ENCODE measurements at places on chromosomes 13 and 19.

- no peak for DNase-seq
Measured at GRCh38 chr13:109010912-109011311, 381.5 kb downstream of the MYO16 start.

DNA sequence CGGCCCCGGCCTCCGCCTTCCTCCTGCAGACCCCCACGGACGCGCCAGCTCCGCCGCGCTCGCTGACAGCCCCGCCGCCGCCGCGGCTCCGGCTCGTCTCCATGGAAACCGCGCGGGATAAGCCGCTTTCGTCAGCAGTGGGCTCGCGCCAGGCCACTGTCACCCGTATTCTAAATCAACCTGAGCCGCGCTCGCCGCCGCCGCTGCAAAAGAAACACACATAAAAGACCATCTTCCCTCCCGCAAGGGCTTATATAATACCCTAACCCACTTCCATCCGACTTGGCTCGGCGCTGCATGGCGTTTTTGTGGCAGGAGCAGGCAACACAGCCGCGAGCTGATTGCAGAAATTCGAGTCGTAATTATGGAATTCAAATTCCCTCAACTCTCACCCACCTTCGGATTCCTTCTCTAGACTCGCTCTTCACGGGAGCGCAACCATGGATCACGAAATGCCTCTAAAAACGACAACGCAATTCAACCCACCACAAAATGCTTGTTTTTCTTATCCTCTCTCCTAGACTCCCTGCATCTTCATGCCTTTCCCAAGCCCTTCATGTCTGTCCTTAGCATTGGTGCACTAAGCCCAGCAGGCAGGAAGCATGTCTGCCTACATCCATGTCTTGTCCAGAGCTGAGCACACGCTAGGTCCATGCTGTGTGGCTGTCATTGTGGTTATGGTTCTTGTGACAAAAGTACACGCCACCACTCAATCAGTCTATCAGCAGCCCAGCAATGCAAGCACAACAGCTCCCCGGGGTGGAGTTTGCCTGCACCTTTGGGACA lies at the start of gene AMER2:
Gene AMER2, minus strand, starts transcription at position 772 of the 786 bp plus-strand sequence. Its CDS starts 669 bp downstream, at position 103.
- no peak for DNase-seq

DNA sequence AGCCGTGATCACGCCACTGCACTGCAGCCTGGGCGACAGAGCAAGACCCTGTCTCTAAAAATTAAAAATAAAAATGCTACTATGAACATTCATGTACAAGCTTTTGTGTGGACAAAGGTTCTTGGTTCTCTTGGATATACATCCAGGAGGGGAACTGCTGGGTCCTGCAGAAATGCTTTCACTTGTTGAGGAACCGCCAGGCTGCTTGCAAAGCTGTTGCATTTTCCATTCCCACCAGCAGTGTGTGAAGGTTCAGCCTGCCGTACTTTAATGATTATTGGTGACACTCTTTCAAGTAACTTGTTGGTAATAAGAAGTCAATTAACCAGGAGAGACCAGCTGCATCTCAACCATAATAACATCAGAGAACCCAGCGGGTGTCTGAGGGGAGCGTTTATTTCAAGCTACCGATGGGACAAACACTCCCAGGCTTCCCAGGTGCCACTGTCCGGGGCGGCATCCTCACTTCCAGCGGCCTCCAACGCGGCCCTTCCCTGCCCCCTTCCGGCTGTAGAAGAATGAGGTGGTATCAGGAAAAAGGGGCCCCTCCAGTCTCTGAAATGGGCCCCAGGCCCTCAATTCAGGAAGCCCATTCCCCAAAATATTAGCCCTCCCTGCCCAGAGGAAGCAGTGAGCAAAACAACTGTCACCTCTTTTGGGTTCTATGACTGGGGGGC lies 15.2 kb upstream of the PPP1R12C start:
- no peak for DNase-seq

DNA sequence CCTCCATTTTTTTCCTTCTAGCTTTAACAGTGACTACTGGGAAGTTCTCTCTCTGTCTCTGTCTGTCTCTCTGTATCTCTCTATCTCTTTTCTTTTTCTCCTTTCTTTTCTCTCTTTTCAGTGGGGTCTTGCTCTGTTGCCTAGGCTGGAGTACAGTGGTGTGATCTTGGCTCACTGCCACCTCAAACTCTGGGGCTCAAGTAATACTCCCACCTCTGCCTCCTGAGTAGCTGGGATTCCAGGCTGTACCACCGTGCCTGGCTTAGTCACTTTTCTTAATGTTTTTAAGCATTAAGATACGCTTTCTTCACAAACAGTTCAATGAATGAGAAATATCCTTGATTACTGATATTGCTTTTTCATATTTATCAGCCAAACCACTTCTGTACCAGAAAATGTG lies 13.1 kb downstream of the PCCA start:
- no peak for DNase-seq

GRCh38 chr19:7772752-7773291 lies 9.8 kb downstream of the CLEC4M start:
- DNase-seq, result no peak

- no peak for DNase-seq
Measured at GRCh38 chr13:66896933-66897332, 333.2 kb downstream of the PCDH9 start.

- no peak for DNase-seq
Measured at GRCh38 chr13:73522937-73523336, 464.1 kb downstream of the KLF5 start.

DNA sequence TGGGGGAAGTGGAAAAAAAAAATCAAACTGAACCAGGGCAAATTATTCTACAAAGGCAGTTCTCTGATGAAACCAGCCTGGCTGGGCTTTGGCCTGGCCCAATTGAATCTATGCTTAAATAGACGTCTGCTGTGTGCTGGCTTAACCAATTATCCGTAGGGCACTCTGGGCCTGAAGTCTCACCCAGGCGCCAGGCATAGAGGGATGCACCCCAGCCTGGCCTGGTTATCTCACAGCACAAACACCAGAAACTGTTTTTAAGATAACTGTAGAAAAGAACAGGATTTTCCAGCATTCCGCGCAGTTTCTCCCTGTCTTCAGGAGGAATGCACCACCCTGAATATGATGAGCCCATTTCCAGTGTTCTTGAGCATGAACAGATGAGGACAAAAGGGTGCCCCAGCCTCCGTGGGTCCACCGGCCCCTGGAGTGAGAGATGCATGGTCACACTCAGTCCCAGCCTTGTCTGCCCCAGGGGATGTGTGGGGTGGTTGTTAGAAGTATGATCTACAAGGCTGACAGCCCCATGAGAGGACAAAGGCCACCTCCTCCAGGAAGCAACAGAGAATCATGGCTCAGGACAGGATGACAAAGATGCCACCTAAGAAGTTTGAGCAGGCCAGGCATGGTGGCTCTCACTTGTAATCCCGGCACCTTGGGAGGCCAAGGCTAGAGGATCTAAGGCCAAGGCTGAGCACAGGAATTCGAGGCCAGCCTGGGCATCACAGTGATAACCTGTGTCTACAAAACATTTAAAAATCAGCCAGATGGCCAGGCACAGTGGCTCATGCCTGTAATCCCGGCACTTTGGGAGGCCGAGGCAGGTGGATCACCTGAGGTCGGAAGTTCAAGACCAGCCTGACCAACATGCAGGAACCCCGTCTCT lies 50.2 kb downstream of the PEPD start:
- DNase-seq, result no peak

DNA sequence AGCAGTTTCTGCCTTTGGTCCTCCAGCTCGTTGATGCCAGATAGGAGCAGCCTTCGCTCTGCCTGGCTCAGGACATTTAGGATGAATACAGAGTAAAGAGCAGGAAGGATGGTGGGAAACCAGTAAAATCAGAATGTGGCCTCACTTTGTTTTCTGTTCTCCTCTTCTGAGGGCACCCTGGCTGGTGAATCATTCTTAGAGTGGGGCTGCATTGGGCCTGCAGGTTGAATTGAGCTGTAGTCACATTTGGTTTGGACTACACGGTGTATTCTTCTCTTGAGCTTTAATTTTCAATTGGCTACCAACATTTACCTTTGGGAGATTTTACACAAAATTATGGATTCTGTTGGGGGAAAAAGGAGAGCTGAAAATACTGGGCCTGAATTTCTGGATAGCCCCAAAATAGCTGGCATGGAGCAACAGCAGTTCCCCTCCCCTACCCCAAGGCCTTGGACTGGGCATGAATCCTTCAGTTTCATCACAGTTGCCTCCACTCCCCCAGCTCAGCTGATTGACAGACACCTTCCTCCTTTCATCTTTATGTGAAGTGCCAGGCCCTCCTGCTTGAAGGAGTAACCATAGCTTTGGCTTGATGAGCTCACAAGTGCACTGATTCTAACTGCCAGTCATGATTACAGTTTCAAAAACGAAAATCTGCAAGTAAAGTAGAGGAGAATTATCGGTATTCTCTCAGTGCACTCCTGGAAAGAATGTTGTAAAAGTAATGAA lies 24.3 kb downstream of the ERCC5 start:
- DNase-seq, result no peak

DNA sequence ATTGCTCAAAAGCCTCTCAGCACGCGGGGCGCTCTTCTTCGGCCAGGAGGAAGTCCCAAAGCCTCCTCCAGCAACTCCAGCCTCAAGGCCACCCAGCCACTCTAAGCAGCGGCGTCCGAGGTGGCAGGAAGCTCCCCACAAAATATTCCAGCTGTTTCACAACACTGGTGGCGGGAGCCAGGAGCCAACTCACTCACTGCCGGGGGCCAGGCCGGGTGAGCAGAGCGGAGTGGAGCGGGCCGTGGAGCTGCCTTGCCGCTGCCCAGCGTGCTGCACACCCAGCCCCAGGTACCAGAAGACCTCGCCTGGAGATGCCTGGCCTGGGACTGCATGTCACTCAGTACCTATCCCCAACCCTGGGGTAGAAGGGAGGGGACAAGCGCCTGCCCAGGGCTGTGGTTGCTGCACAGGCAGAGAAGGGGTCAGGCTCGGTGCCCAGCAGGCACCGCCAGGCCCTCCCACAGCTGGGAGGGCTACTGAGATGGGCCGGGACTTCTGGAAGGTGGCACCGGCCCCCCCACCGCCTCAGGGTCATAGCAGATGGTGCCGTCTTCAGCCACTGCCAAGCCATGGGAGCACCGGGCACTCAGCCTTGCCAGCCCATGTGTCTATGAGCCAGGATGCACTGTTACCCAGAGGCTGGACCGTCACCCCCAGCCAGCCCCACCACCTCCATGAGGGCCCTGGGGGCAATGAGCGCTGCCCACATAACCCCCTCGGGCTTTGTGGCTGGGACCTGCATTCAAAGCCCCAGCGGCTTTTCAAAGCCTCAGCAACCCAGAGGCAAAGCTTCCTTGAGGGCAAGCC lies 59.2 kb downstream of the MLLT1 start:
- DNase-seq, result no peak

GRCh38 chr19:3873151-3873550 lies 4.3 kb upstream of the ZFR2 start:
- no peak for DNase-seq

GRCh38 chr13:63085851-63086250 lies 1670.2 kb upstream of the PCDH20 start:
- DNase-seq, result no peak

GRCh38 chr13:45548281-45548680 lies 67.3 kb downstream of the ERICH6B start:
- no peak for DNase-seq

DNA sequence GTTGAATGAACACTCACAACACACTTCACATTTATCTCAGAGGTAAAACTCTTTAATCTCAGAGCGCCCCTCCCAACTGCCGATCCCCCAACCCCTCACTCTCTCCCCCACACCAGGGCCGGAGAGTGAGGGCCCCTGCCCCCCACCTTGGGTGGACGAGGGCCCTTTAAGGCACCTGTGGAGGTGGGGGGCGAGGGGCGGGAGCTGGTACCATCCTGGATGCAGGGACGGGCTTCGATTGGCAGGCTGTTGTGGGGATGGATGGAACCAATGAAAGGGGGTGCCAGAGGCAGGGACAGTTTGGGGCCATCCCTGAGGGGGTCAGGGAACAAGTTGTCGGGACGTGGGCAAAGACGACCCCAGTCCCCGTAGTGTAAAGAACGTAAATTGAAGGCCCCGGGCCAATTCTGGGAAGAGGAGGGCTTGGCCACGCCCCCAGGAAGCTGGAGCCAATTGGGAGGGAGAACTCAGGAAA lies 1.7 kb upstream of the PNKP start:
- no peak for DNase-seq

DNA sequence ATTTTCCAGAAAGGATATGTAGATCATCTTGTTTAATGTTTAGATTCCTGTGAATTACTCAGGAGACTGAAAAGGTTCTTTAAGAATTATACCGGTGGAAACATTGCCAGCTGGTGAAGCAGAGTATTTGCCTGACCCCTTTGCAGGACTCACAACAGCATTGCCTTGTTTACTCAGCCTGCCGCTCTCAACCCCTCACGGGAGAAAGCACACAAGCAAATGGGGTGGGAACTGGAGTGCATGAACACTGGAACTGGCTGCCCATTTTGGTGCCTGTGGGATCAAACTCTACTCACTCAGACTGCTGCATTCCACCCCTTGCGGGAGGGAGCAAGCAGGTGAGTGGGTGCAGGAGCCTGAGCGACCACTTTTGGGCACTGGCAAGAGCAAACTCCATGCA lies 804.7 kb upstream of the SLITRK1 start:
- DNase-seq, result no peak

- DNase-seq, result no peak
Measured at GRCh38 chr13:31207661-31208552, 8.1 kb downstream of the B3GLCT start.

DNA sequence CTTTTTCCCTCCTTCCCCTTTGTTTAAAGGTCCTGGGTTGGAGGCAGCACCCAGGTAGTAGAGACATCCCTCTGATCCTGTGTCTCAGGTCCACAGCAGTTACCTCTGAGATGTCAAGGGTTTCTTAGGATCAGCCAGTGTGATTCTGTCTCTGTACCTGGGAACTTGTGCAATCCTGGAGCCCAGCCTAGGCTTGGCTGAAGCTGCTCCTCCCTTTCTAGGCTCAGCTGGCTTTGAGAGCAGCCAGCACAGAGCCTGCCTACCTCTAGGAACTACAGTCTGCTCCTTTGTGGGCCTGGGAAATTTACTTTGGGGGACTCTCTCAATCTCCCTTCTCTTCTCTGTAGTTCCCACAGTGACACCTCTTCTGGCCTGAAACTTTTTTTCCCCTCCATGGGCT lies 171.6 kb downstream of the MTUS2 start:
- DNase-seq, result no peak

GRCh38 chr19:37572203-37572602 lies 22.4 kb downstream of the ZNF571 start:
- DNase-seq, result no peak

DNA sequence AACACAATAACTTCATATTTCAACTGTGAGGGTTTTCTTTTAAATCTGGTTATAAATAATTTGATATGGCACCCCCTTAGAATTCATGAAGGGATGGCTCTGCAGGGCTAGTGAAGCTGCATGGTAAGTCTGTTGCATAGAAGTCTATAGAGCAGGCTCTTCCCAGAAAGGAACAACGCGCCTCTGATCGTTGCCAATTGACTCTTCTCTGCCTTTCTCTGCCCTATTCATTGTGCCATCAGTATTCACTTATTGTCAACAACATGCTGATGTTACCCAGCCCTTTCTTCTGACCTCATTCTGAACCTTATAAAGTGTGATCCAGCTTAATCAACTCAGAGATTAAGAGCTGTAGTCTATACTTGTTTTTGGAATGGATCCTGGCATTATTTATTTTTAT lies 16.3 kb upstream of the DCT start:
- DNase-seq, result no peak

Measured in stimulated activated CD8-positive, alpha-beta memory T cell treated with anti-CD3 and anti-CD28 coated beads, Interleukin-7, amount 100 ng/mL, for 1 hour (primary cell).